ENCODE measurements at places on chromosomes 7 and 10.

GRCh38 chr7:36865019-36865418 lies 140.7 kb upstream of the AOAH start:
- DNase-seq = no peak

GRCh38 chr10:71159892-71160291 lies 52.5 kb upstream of the UNC5B start:
- DNase-seq = peak; percentile 18

DNA sequence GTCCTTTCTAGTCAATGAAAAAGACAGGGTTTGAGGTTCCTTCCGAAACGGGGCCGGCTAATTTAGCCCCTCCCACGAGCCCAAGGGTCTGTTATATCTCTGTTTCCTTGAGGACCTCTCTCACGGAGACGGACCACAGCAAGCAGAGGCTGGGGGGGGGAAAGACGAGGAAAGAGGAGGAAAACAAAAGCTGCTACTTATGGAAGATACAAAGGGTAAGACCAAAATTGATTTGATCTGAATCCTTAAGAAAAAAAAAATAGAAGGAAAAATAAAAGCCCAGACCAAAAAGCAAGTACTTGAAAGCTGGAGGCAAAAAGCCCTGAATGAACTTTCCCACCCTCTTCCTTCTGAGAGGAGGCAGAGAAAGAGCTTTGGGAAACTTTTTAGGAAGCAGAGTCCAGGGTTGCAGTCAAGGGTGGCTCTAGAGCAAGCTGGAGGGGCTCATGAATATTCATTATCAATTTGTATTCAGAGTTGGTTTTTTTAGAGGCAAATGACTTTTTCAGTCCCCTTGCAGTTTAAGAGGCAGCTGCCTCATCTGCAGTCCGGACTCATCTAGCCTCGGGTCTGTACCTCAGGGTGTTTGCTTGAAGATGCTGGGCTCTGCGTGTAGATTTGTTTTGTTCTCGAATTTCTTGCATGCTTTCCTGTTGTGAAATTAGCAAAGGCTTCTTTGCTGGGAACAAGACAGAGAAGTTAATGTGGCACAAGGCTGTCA lies at the start of gene ENTPD1:
ENTPD1 (plus strand) TSS at position 123 of the 721 bp plus-strand sequence; CDS start at position 200, 77 bp downstream.
- peak; percentile 66 for DNase-seq

DNA sequence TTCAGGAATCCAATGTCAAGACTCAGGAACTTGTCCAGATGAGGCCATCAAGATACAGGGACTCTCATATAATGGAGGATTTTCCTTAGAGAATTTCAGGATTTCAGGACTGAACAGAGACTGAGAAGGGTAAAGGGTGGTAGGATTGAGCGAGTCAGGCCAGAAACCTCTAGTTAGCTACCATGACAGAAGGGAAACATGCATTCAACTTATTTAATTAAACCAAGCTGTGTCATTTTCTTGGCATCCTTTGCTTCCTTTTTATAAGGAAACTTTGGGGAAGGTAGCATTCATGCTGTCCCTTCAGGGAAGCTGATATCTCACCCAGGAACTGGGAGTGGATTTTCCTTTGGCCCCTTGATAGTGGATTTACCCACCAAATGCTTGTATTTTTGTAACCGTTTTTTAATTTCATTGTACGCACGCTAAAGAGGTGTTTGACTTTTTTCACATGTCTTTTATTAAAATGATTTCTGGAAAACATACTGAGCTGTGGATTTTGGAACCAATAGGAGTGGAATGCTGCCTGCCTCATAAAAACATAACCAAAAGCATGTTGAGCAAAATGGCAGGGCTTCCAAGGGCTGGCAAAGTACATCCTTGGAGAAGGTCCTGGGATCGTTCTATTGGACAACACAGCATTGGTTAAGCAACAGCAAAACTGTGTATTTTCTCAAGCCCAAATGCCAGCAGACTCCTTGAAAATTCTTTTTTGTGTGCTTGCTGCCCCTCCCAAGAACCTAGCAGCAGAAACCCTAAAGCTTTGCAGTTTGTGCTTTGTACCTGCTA lies 104.5 kb downstream of the CXCL12 start:
- no peak for DNase-seq

DNA sequence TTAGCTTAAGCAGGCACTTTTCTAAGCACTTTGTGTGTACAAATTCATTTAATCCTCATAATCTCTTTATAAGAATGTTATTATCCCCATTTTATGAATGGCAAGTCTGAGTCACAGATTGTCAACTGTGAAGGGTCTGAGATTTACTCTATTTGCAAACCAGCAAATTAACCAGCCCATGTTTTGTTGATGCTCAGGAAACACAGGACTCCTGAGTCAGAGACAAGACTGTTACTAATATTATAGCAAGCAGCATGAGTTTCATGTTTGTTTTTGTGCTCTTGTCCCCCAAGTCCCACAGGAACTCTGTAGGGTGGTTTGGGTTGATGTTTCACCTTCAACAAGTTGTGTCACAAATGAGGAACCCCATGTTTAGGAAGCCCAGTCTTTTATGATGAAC lies 182.0 kb upstream of the PPP1R3A start:
- peak; percentile 11 for DNase-seq

DNA sequence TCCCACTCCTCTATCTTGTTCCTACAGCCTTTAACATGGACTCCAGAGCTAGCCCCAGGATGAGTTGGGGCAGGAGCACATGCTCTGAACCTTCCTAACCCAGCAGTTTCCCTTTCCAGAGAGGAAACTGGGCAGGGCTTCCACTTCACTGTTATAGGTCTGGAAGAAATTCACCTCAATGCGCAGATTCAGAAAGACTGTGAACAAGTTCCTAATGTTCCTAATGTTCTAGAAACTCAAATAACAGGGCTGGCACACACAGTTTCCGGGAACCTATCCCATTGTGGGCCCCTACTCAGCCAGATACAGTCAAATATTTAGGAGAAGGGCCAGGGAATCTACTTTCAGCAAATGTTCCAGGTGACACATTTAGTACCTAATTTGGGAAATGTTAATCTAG lies 29.7 kb downstream of the ABCC2 start:
- DNase-seq = no peak
